ENCODE measurements at places on chromosomes 7 and 10.

DNA sequence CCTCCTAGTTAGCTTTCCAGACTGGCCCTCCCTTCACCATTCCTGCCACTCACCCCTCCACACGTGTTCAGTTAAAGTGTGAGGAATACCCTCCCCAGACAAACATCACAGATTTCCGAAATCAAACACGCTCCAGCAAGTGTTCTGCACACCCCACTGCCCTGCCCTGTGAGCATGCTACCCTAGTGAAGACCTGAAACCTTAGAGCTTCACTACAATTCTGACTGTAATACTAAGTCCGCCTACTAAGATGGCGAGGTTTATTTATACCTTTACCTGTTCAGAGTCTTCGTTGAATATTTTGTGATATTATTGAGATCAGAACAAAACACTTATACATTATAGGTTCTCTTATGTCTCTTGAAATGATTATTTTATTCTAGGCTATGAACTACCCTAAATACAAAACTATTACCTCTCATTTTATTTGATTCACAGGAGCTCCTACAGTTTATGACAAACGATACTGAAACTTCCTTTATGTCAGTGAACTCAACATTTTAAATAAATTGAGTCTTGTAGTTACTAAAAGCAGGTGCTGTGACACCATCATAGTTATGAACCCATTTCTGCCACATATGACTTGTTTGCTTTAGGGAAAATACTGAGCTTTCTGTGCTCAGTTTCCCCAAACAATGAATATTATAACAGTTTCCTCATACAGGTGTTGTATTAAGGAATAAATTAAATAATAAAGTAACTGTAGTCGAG, 8.6 kb downstream of the SCIN start:
- DNase-seq = no peak

DNA sequence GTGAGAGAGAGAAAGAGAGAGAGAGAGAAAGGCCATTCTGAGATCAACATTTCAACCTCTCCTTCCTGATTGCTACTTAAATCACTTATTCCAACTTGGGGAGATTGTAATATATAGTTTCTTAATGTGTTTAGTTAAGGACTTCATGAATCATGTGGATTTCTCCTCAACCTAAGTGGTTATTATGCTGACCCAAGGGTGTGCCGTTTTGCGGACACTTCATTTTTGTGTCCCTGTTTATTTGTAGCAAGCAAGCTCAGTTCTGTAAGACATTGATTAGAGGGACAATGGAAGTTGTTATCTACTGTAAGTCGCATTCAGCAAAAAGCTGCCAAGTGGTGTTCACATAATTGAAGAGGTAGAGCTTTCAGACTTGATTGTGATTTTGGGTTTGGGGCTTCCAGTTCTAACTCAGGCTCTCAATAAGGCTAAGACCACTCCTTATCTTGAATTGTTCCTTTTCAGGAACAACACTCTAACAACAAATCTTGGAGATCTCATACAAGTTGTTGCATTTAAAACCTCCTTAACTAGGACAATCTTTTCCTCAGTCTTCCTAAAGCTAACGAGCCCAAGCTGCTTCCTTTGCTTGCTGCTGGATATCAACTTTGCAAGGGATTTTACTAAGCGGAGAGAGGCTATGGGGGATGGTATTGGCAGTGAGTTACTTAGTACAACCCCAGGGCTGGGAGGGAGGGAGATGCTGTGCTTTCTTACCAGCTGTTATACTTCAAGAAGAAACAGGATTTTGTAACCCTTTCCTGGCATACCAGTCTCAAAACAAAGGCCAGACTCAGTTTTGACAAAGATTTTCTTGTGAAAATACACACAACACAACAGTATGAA, 19.8 kb upstream of the COL1A2 start:
- DNase-seq = no peak

- no peak for DNase-seq
These were observed 117.3 kb downstream of the FAM53B start for GRCh38 chr10:124626759-124627380.

DNA sequence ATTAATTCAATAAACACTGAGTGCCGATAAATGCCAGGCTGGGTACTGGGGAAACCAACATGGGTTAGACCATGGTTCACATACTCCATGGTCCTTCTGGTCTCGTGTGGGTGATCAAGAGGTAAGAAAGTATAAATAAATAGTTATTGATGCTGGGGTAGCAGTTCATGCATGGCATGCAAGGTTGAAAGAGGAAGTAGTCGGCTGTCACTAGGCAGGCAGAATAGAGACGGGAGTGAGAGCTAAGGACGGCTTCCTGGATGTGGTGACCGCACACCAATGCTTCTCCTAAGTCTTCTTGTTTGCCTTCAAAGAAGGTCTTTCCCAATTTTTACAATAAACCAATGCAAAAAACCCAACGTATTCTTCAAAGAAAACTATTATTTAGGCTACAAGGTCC, 208.6 kb downstream of the ADAM12 start:
- no peak for DNase-seq

- DNase-seq = no peak
These were observed 76.8 kb upstream of the LEP start for GRCh38 chr7:128164061-128164954.

DNA sequence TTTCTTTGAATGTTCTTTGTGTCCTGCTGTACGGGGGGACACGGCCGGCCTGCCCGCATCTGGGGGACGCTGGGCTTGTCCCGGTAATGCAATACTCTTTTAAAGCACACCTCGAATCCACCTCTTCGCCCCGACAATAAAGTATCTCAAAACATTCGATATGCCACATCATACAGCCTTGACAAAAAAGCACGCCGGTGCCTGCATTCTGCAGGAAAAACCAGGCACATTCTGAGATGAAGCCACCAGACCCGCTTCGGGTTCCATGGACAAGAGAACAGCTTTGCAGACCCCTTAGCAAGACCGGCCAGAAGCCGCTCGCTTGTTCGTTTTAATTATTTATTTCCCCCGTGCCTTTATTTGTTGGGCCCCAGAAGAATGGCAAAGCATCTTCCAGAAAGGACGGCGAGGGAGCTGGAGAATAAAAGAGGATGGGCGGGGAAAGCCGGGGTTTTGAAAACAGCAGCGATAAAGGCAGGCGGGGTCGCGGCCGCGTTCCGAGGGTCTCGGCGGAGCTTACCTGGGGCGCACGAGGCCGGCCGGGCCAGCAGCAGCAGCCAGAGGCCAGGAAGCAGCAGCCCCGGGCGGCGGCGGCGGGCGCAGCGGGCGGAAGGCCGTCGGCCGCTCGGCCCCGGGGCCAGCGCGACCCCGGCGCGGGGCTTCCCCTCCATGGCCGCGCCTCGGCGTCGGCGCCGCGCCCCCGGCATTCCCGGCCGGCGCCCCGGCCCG, 462 bp downstream of the KIAA1549 start:
- DNase-seq = no peak

DNA sequence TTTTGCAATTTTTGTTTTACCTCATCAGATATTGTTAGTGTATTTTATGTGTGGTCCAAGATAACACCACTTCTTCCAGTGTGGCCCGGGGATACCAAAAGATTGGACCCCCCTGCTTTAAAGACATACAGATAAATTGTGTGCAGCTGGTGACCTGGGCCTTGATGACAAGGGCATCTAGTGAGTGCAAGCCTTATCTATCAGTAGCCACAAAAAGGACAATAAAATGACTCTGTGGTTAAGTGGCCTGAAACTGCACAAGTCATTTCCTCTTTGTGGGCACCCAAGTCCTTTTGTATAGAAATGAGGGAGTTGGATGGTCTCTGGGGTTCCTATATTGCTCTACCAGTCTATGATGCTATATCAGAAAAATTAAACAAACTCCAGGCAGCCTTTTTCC, 98.1 kb downstream of the PARD3 start:
- DNase-seq = no peak

DNA sequence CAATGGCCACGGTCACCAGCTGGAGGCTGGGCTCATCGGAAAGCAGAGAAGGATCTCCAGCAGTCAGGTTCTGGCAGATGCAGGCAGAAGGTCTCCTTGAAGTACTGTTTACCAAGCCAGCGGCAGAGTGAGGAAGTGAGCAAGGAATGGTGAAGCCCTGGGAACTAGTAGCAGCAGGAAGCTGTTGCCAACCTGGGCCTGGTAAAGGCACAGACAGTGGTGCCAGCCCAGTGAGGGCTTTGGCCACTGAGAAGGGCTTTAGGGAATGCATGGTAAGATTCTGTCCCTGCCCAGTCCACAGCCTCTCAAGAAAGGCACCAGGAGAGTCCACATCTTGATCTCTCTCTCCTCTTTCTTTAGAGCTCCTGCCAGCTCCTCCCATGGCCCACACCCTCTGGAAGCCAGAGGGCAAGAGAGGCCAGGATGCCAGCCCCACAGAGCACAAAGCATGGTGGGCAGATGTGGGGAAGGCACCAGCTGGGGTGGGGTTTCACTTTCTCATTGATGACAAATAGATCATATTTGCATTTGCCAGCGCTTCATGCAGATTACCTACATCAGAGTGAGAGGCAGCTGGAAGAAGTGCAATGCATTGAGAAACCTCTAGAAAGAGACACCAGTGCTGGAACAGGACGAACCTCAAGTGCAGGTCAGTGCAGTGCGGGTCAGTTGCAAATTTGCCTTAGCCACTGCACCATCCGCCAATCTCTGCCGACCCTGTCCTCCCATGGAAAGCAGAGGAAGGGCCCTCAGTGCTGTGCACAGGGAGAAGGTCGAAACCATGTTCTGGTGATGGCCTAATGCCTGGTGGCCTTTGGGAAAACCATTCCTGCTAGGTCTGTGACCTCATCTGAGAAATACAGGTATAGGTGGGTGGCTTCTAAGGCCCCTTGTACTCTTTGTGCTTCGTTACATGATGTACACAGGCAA, 667.8 kb upstream of the MKI67 start:
- no peak for DNase-seq

DNA sequence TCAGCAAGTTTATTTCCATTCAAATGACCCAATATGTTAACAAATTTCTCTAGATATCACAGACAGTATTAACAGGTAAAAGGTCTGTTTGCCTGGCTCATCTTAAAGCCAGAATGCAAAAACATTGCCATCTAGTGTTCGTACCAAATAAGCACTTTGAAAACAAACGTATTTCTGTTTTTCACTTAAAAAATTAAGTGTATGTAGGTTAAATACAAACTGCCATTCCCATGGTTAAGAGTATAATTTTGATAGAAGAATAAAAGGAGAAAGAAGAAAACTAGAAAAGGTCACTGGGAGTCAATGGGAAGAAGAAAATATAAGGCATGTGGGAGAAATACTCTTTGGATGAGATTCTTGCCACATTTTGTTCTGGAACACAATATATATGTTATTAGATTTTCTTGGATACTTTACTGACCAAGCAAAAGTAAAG, 51.0 kb downstream of the ORC5 start:
- no peak for DNase-seq

DNA sequence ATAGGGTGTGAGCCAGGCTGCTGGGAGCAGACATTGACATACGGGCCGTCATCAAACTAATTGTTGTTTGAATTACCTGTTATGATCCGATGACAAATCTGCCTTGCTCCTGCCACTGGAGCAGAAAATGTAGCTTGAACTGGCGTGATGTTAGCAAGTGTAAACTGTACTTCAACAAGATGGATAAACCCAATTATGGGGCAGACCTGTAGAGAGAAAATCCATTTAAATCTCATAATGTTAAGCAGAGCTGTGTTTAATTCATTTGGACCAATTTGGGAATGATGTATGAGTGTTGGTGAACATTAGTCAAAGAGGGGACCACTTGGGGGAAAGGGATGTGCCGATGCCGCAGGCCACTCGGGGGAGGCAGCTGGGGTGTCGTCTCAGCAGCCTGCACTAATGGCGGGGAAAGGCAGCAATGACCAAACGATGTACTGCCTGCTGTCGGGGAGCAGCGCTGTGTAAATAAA, 27.4 kb downstream of the TCF7L2 start:
- DNase-seq = no peak

GRCh38 chr7:155558351-155558750, 12.0 kb upstream of the CNPY1 start:
- DNase-seq = no peak

GRCh38 chr10:28903063-28903462, 225.7 kb downstream of the BAMBI start:
- no peak for DNase-seq

DNA sequence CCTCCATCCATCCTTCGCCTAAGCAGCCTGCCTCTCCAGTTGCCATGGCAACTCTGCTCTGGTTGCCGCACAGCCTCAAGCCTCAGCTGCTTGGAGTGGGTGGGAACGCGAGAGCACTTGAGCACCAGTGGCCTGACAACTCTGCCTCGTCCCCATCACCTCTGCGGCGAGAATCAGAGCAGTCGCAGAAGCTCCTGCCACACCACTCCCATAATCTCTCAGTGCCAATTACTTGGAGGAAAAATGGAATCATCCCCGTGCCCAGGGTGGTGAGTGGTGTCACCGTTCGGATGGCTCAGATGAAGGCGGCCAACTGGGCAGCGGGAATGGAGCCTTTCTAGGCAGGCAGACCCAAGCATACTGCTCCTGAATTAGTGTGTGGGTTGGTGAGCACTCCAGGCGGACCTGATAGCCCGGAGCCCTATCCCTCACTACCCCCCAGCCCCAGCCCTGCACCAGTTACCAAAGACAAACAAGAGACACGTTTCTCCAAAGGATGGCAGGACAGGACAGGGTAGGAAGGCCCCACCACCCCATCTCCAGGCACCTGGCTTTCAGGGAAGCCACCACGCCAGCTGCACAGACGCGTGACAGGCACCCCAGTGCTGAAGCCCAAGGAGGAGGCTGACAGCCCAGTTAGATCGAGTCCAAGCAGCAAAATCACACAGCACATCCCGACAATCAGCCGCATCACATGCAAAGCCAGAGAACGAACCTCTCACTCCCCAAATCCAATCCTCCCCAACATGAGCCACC, 335.4 kb downstream of the PTPRN2 start:
- no peak for DNase-seq

All from stimulated activated CD8-positive, alpha-beta memory T cell treated with anti-CD3 and anti-CD28 coated beads, Interleukin-12 subunit alpha, Interleukin-12 subunit beta, amount 100 ng/mL, for 4 hours (primary cell).